ENCODE measurements at places on chromosomes 1 and 21.

DNA sequence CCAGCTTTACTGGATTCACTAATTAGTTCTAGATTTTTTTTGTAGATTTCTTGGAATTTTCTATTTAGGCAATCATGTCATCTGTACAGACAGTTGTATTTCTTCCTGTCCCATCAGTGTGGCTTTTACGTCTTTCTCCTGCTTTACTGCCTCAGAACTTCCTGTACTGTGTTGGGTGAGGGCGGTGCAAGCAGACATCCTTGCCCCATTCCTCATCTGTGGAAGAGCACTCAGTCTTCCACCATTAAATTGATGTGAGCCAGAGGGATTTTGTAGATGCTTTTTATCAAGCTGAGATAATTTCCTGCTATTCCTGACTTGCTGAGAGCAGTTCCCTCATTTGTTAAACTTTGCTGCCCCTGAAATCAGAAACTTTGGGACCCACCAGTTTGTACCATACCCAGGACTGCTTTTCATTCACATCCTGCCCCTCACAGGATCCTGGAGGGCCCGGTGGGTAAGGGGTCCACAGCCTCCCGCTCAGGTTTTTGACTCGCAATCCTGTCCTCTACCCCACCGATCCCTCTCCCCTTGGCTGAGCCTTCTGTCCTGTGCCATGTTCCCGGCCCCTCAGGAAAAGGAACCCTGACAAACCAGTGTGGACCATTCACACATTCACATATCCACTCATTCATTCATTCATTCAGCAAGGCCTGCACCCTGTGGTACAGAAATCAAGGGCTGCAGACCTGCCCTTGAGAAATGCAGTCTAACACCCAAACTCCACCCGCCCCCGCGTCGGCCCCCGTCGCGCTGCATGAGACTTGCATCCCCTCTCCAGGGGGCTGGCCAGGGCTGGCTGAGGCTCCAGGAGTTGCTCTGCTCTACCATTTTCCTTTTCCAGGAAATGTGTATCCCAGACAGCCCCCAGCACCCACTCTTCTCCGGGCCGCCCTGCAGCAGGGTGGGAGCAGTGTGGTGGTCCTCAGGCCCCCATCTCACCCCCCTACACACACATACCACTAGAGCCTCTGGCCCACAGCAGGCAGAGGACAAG, 246.5 kb upstream of the VAMP3 start:
- DNase-seq: no peak

GRCh38 chr1:116330846-116331245, 42.2 kb upstream of the ATP1A1 start:
- no peak for DNase-seq

- DNase-seq: no peak
Observed at GRCh38 chr1:179177182-179177581, 52.3 kb downstream of the ABL2 start.

DNA sequence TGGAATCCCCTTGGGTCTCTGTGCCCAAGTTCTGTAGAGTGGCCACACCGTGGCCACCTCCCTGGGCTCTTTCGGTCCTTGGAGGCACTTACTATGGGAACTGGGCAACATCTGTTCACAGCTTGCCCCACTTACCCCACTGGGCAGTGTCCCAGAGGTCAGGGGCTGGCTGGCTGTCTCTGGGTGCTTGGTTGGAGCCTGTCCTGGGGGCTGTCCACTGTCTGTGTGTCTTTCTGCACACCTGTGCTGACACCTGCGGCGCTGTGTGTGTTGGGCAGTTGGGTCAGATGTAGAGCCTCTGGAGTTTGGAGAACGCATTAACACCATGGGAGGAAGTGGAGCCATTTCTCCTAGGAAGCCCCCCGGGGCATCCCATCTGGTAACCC, 1.3 kb upstream of the TMEM54 start:
- no peak for DNase-seq
